ENCODE measurements at places on chromosomes 12 and 14.

- DNase-seq, result no peak
These were observed 72.1 kb upstream of the DIO3 start for GRCh38 chr14:101489092-101489760.

- DNase-seq, result no peak
These were observed 175.1 kb upstream of the ARHGAP5 start for GRCh38 chr14:31902002-31902401.

DNA sequence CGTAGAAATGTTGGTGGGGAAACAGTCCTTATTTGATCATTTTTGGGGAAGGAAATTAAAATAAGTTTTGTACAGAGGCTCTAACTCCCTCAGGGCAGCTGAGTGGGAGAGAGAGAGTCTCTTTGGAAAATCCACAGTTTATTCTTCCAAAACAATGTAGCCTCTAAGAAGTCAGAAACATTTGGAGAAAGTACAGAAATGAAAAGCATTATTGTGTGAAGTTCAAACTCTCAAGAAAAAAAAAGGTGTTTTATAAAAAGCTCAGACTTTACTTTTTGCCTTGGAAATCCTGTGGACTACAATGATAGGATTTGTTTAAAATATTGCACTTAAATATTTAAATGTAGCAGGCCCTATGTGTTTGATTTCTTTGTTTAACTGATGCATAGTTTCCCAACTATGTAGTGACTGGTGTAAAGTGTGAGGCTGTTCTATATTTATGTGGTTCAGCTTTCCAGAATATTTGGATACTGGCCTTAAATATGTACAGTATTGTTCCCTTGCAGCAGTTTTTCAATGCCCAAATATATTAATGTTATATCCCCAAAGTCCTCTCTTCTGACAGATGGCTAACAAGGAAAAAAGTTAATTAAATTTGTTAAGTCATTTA, 82.0 kb upstream of the OTOGL start:
- no peak for DNase-seq

GRCh38 chr12:51955702-51956101, 4.2 kb downstream of the ACVR1B start:
- no peak for DNase-seq

DNA sequence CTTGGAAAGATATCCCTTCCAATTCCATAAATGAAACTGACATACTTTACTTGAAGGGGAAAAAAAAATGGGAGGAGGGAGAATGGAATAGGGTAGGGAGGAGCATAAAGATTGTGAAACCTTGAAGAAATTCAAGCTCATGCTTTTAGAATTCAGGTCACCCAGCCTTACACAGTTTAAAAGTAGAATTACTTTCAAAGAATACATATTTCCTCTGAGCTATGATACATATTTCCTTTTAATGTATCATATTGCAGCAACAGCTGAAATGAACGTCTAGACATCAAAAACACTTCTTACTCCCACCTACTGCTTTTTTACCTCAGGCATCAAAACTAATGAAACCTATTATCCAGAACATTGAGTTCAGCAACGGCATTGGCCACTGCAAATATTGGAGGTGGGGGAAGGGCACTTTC, 156.0 kb downstream of the MED13L start:
- no peak for DNase-seq

All from left kidney (tissue), 8 donors.